ENCODE measurements at places on chromosomes 5 and 9.

DNA sequence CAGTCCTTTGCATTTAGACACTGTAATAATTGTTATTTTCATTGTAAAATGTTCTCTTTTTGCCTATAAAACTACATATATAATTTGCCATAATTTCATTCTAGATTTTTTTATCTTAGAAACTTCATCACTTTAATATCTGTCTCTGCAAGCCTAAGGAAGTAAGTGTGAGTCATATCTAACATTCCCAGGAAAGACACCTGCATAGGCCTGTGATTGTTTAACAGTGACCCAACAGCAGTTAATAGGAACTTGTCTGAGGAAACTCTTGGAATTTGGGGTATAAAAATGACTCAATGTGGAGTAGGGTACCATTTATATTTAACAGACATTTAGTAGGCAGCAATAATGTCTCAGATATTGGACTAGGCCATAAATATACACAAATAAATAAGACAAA is 229.2 kb upstream of the FAM174A start:
- DNase-seq, result no peak

DNA sequence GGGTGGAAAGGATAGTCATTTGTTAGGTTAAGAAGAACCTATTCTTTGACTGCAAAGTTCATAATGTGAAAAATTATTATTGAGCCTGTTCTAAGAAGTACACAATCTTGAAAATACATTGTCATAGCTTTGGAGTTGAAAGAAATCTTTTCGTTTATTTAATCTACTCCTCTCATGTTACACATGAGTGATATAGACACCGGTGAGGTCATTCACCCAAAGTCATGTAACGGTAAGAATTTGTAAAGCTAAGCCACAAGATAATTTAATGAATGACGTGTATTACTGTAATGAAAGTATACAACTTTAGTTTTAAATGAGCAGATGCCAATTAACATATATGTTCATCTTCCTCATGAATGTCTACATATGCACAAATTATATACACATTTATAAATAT is 284.1 kb upstream of the PDE4D start:
- DNase-seq, result no peak

- DNase-seq, result peak; percentile 82
These were observed 10.5 kb upstream of the SCGB3A1 start for GRCh38 chr5:180601591-180602480.

- peak; percentile 66 for DNase-seq
These were observed at the start of gene SLC6A3 for GRCh38 chr5:1445313-1445688. Gene SLC6A3, minus strand, starts transcription at chr5:1445440. Its CDS starts 2,243 bp downstream, at chr5:1443197.

- DNase-seq, result no peak
These were observed 67.2 kb upstream of the CD180 start for GRCh38 chr5:67263656-67264408.

DNA sequence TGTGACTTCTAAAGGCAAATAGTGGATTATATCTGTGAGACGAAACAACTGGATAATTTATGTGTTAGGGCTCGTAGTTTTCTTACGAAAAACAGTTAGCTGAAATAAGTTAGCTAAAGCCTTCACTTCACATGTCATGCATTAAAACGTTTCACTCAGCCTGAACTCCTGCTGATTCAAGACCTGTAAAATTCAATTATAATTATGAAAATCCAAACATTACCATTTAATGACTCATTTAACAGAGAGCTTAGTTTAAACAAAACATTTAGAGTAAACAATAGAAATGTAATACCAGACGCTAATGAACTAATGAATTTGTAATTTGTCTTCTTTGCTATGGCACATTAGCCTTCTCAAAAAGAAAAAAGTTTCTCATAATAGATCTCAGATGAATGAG is 1.7 kb downstream of the TAL2 start:
- no peak for DNase-seq

DNA sequence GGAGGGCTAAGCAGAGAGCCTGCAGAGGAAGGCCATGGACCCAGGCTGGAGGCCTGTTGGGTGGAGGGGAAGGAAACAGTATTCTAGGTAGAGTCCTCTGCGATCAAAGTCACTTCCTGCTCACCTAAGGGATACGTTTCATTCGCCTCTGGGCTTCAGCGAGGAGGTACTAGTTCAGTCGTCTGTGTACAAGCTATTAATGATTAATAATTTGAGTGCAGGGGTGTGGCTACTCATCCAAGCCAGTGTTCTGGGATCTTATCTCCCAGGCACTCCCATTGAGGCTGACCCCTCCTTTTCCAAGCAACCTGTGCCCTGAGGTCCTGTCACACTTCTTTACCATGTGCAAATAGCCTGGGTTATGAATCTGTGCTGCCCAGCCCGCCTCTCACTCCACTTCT is 25.2 kb downstream of the RALGPS1 start:
- DNase-seq, result no peak
